ENCODE measurements at places on chromosomes 6 and 20.
A peak's percentile ranks its signal among the peaks of the same experiment; 100 is the strongest.

- DNase-seq: peak; percentile 14
Observed at GRCh38 chr6:56549014-56549413, 93.7 kb downstream of the DST start.

DNA sequence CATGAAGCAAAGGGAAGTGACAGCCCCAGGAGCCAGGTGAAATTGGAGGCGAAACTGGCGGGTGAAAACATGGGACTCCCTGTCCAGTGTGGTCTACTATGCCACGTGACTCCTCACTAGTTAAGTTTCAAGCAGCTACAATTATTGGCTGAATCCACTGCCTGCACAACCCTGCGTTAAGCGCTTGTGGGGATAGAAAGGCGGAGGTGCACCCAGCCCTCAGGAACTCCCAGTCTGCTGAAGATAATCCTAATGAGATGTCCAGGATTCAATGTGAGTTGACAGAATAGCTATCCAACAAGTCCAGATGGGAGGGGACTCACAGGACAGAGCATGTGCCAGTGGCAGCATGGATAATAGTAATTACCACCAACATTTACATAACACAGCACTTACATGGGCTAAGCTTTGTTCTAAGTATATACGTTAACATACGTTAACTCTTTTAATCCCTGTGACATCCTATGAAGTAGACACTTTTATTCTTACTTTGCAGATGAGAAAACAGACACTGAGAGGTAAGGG, 1.8 kb downstream of the MOCS1 start:
- DNase-seq: no peak

- DNase-seq: no peak
Observed at GRCh38 chr20:19602675-19603375, 155.2 kb upstream of the RIN2 start.

DNA sequence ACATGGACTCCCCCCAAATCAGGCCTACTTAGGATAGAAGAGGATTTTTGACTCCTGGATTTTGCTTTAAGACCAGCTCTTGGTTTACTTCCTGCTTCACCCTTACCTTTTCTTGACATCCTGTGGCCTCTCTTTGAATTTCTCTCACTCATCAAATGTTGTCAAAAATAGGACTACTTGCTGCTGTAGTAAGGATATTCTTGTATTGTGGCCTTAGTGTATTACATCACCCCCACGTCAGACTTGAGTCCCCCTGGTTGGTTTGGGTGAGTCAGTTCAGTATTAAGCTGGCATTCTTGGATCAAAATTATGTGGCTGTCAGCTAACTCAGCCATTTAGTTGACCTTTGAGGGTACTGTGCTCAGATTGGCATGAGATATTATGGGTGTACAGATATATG, 1.1 kb downstream of the TPX2 start:
- DNase-seq: no peak

DNA sequence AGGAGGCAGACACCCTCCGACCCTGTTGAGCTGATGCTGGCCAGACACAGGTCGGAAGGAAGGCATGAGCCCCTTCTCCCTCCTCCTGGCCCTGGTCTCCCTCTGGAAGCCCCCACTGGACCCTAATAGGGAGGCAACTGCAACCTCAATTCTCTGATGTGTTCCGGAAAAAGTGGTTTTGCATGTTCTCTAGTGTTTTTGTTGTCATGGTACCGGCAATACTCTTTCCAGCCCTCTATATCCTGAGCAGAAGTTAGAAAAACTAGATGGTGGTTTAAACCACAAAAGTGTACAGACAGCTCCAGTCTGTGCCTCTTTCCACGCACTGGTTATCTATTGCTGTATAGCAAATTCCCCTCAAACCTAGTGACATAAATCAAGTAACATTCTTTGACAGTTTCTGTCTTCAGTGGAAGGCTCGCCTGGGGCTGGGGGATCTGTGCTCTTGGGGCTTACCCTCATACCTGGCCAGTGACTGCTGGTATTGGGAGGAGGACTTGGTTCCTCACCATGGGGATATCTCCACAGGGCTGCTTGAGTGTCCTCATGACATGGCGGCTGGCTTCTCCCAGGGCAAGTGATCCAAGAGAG, 37.0 kb downstream of the SYTL3 start:
- DNase-seq: no peak

- no peak for DNase-seq
Observed at GRCh38 chr20:9019833-9020232, 49.1 kb upstream of the PLCB4 start.

GRCh38 chr6:14903176-14904038, 342.5 kb upstream of the JARID2 start:
- no peak for DNase-seq

- no peak for DNase-seq
Observed at GRCh38 chr6:132204591-132204990, 196.7 kb downstream of the MOXD1 start.

GRCh38 chr20:10185741-10186558, 32.7 kb upstream of the SNAP25 start:
- DNase-seq: peak; percentile 98

- no peak for DNase-seq
Observed at GRCh38 chr20:57236813-57237584, 29.4 kb downstream of the BMP7 start.

- DNase-seq: no peak
Observed at GRCh38 chr6:6793388-6794250, 205.1 kb downstream of the LY86 start.

GRCh38 chr6:33628401-33628964, 7.4 kb downstream of the ITPR3 start:
- DNase-seq: peak; percentile 97

GRCh38 chr6:50935442-50935841, 116.8 kb downstream of the TFAP2B start:
- no peak for DNase-seq

DNA sequence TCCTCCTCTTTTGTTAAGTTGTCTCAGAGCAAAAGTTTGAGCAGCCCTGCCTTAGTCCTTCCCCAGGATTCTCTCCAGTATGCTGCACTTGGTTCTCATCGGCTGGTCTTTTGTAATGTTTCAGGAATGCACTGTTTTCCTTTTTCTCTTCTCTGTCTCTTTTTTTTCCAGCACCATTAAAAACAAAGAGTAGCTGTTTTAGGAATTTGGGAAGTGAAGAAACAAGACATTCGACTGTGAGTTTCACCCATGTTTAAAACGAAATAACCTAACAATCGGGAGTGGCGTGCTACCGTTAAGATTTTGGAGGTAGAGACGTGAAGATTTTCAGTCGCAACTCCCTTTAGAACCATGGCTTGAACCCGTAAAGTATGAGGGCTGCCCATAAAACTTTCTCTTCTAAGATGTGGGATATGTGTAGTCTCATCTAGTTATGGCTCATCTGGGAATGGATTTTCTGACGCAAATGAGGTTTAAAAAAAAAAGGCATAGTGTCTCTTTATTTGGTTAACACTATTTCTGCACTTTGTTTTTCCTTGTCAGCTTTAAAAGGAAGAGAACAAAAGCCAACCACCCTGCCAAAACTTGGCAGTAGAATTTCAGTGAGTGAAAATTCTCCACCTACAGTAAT, 35.9 kb upstream of the RAB23 start:
- DNase-seq: no peak

DNA sequence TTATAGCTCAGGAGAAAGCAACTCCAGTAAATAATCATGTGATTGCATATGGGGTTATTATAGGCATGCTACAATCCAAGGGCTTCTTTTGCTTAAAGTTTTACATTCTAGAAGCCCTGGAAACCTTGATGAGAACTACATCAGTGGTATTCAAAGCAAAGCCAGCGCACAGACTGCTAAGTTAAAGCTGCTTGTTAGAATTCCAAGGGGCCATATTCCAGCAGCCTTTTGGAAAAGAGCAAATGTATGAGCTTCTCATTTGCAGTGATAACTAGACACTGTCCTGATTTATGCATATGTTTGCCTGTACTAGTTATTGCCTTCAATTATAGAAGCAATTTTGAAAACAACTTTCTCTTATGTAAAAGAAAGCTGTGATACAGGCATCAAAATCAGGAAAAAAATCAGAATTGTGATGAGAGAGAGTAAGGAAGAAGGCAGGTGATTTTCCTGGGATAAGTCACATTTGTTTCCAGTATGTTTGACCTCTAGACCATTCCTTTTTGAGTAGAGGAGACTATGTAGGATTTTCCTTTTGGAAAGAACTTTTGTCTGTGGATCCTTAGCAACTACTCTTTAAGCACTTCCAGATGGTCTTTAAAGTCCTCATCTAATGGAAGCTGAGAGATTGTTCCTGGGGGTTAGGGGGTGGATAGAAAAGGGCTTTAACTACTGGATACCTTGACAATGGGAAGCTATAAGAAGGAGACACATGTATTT, 159.2 kb downstream of the PLCB4 start:
- no peak for DNase-seq

DNA sequence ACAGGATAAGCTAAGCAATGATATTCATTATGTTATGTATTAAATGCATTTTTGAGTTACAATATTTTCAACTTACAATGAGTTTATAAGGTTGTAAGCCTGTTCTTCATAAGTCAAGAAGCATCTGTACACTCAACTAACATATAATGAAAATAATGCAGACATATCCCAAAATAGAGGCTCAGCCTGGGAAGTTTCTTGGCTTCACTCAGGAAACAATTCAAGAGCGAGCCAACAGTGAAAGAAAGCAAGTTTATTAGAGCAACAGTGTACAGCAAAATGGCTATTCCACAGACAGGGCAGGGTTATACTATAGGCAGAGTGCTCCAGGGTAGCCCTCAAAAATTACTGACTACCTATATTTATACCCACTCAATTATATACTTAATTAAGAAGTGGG, 1581.8 kb downstream of the HACE1 start:
- no peak for DNase-seq

- DNase-seq: no peak
Observed at GRCh38 chr6:53325785-53326184, 23.0 kb downstream of the ELOVL5 start.

GRCh38 chr20:22604815-22605214, 20.4 kb upstream of the FOXA2 start:
- DNase-seq: no peak

DNA sequence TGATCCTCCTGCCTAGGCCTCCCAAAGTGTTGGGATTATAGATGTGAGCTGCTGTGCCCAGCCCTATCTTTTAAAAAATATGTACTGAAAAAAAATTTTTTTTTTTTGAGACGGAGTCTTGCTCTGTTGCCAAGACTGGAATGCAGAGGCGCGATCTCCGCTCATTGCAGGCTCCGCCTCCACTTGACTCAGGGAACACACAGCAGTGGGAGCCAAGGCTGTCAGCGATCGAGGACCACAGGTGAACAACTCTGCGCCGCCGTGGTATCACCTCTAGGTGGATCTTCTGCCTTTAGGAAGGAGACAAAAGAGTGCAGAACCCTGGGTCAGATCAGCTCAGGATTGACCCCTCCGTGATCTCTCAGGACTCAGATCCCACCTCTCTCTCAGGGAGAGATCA, 13.7 kb downstream of the RAET1E start:
- DNase-seq: no peak

DNA sequence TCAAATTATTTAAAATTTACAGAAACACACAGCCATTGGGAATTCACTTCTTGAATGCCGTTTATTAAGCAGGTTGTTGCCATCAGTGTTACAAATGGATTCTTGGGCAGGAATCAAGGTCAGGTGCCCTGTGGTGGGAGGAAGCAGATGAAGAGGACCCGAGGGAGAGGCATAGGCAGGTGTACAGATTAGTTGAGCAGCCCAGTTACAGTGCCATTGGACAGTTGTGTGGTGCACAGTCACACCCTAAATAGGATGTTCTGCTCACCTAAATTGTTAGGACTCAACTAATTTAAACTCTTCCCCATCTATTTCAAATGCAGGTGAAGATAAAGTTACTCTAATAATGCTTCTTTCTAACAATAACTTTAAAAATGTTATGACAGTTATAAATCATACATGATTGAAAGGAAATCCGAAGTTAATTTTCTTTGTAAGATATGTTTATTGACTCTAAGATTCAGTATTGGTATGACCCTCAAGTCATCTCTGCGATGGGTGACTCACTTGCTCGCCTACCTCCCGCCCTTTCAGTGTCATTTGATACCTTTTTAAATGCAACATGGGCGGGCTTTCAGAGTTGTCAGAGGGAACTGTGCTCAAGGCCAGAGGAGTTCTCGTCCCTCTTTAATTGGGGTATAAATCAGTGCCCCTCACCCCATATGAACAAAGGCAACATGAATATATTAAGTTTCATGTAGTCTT, 35.1 kb downstream of the DSE start:
- no peak for DNase-seq

GRCh38 chr6:157017861-157018260, 240.7 kb downstream of the ARID1B start:
- no peak for DNase-seq

DNA sequence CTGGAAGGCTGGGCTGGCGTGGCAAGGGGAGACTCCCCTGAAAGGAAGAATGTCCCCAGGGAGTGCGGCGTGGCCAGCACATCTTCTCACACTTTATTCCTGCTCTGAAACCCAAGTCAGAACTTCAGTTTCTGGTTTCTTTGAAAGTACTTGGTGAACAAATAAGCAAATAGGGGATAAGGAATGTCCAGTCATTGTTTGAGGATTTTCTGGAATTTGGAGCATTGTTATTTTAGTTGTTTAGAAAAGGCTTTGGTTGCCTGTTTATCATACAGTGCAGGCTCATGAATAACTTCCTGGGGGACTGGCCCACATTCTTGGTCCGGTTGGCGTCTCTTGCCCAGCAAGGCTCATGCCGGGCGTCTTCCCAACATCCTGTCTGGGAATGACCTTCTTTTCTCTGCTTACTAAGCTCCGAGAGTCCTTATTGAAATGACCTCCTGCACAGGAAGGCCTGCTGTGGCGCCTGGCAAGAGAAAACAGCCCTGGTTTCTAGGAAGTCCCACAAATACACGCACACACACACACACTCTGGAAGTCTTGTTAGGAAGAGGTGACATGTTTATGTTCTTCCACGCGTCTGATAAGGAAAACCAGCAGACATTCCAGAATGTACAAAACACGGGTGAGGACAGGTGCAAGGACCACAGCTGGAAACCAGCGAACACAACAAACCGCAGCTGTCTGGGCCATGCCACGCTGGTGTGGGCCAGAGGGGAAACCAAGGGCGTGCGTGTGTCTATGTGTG, 71.9 kb downstream of the TMEM170B start:
- DNase-seq: no peak

DNA sequence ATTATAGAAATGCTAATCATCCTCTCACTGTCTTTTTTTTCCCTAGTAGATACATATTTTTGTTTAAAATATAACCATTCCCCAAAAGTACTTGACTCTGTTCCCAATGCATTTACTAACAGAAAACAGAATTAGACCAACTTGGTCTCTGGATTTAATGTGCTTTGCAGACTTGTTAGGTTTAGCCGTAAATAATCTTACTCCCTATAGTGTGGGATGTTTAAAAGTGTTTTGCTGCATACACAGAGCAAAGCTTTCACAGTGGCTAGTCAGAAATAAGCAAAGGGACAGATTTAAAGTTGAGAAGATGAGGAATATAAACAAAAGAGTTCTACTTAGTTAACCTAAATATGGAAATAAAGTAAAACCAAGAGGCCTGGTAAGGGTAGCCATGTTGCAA, 527.5 kb downstream of the HDGFL1 start:
- DNase-seq: no peak

- DNase-seq: no peak
Observed at GRCh38 chr6:108597572-108598304, 37.0 kb downstream of the FOXO3 start.
